ENCODE measurements at places on chromosomes 6 and 20.

GRCh38 chr6:159676890-159677505 lies 16.0 kb downstream of the SOD2 start:
- DNase-seq, result no peak

DNA sequence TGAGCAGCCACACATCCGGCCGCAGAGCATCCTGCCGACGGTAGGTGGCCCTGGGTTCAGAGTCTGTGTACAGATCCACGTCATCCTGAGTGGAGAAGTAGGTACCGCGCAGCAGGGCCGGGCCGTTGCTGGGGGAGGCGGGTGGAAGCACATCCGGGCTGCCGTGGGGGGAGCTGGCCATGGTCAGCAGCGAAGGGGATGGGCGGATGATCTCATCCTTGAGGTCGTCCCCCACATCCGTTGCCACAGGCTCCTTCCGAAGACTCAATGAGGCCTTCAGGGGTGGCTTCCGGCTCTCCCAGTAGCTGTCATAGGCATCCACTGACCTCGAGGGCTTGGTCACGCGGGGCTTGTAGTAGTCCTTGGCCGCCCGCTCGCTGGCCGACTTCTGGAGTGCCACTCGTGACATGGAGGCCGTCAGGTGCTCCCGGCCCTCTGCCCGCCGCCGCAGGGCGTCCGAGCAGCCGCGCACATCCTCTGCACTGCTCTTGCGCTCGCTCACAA lies 9.2 kb downstream of the SPATA2 start:
- no peak for DNase-seq

DNA sequence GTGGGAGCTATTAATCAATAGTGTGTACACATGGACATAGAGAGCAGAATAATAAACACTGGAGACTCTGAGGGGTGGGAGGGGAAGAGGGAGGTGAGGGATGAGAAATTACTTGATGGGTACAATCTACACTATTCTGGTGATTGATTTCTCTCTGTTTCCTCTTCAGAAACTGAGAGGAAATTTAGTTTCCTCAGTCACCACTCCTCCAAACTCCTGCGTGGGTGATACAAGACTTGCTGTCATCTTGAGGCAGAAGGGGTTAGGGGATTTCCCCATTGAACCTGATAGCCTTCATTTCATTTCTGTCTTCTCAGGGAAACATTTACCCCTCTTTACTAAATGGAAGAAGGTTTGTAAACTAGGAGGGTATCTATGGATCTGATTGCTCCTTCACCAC lies 84.3 kb upstream of the ESR1 start:
- DNase-seq, result no peak

GRCh38 chr20:25692499-25692898 lies 4.2 kb downstream of the ZNF337 start:
- DNase-seq, result no peak

- no peak for DNase-seq
Observed at GRCh38 chr20:15248618-15249395, 911.4 kb upstream of the FLRT3 start.
